Activated CD4-positive, alpha-beta T cell treated with anti-CD3 and anti-CD28 coated beads, Interleukin-10, Interleukin-2, amounts not matched to agents 100 ng/mL and 50 ng/mL, durations not matched to agents 16 hours and 8 hours (primary cell): ENCODE measurements at places on chromosomes 3 and 15.
A peak's percentile ranks its signal among the peaks of the same experiment; 100 is the strongest.

GRCh38 chr3:101249522-101249921 is 70.9 kb downstream of the IMPG2 start:
- no peak for DNase-seq

DNA sequence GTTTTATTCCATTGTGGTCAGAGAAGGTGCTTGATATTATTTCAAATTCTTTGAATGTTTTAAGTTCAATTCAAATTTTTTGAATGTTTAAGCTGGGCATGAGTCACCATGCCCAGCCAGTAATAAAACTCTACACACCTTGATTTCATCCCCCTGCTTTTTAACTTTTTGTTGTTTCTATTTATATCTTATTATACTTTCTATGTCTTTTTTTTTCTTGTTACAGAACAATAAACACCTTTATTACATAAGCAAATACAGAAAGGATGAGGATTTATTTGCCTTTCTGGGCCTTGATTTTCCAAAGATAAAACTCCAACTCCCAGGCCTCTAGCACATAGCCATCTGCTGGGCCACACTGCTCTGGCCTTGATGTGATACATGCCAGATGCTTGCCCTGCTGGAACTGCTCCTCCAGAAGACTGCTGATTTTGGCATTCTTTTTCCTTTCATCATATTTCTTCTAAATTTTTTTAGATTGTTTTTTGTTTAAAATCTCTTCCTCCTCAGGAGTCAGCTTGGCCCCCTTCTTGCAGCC is 14.0 kb downstream of the DNAH12 start:
- DNase-seq, result no peak

GRCh38 chr3:133248389-133248788 is 151.5 kb upstream of the BFSP2 start:
- no peak for DNase-seq

DNA sequence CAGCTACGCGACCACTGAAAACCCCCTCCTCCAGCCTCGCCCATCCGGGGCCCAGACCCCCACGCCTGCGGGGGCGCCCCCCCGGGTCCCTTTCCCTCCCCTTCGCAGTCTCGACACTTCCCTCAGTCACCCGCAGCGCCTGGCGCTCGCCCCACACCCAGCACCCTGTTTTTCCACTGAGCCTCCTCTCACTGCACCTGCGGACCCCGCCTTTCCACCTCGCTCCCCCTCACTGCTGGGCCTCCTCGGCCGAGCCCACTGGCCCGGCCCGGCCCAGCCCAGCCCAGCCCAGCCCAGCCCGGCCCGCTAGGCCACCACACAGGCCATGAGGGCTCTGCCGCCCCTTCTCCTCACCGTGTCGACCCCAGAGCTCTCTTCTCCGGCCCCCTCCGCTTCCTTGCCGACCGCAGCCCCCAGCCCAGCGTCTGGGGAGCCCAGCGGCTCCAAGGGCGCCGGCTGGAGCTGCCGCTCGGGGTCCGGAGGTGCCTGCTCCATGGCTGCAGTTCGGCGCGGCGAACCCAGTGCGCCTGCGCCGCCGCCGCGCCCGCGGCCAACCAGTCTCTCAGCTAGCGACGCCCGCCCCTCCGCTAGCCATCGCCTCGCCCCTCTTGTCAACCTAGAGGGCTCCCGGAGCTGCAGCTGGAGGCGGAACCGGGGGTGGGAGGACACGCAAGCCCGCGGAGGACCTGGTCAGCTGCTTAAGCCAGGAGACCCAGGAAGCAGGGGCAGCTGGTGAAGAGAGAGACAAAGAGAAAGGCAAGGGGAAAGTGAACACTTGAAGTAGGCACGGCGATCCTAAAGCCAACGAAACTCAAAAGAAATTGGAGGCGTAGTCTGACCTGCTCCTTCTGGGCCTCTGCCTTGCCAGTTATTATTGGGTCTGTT is at the start of gene SNX4:
Gene SNX4 (minus strand): TSS at position 525 of the 885 bp plus-strand sequence. CDS start 30 bp downstream, at position 495.
- peak; percentile 94 for DNase-seq

DNA sequence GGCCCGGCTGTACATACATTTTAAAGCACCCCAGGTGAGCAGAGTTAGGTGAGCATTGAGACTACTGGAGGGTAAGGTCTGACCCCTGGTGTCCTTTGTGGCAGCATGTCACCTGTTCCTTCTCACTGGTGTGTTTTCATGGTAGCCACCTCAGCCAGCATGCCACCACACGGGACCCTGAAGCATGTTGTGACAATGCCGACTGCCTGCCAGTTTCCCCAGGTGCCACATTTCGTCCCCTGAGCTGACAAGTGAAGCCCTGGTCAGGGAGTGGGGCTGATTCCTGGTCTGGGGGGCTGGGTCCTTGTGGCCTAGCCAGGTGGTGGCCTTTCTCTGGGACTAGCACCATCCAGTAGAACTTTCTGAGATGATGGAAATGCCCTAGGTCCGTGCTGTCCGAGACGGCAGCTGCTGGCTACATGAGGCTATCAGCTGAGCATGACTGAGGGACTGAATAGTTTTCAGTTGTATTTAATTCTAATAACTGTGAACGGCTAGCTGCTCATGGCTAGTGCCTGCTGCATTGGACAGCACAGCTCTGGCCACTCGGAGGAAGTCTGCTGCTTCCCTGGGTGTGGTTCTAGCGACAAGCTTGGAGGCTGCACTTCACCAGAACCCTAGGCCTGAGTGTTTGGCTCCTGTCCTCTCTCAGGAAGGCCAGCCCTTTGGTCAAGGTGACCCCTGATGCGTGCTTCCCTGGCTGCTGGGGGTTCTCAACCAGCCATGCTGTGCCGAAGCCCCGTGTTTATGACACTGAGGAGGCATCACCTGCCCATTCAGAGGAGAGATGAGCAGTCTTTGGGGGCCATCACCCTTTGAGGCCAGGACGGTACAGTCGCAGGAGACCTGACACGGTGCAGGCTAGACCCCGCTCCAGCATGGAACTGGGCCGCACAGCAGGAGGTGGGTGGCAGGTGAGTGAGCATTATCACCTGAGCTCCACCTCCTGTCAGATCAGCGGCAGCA is 3.9 kb downstream of the C3orf22 start:
- no peak for DNase-seq

GRCh38 chr3:63333815-63334214 is 55.7 kb downstream of the SYNPR start:
- no peak for DNase-seq

GRCh38 chr3:69867941-69868505 is 128.8 kb downstream of the MITF start:
- DNase-seq, result no peak

DNA sequence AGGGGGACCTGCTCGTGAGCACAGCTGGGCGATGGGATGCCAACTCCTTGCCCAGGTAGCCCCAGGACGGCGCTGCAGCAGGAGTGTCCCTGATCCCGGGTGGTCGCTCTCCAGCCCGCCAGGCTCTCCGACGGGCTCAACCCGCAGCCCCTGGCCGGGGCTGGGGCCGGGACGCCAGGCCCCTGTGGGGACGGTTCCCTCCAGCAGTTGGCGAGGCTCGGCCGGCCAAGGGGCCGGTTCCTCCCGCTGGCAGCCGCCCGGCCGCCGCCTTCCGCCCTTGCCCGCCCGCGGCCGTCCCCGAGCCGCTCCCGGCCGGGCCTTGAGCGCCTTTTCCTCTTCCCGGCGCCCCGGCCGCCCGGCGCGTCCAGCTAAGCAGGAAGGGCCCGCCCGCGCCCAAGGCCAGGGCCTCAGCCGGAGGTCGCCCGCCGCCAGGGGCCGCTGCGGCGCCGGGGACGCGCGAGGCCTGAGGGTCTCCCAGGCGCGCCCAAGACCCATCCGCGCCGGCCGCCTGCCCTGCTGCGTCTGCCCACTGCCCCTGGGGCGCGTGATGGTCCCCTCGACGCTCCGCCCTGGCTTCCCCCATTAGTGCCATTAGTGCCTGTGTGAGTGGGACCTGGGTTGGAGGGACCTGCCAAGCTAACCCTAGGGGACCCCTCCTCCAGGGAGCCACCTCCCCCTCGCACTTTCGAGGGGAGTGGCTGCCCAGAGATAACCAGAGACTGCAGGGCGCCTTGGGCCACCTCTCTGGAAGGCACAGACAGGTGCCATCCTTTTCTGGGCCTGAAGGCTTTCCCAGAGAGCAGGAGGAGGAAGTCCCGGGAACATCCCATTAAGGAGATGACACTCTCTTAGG is 106.4 kb downstream of the FBLN2 start:
- DNase-seq, result no peak

DNA sequence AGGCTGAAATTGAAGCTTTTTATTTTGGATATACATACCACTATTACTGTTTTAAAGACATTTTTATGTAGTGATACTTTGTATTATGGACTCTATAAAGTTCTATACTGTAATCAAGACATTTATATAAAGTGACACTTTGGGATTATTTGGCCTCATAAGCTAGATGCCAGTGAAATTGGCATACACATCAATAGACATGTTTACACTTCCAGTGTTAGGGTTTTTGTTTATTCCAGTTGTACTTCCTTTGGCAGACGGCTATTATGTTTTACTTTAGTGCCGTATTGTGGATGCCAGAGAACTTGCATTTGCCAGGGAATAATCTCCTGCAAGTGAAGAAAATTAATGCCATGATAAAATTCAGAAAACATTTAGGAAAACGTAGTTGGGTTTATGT is 6.0 kb downstream of the LXN start:
- DNase-seq, result no peak

DNA sequence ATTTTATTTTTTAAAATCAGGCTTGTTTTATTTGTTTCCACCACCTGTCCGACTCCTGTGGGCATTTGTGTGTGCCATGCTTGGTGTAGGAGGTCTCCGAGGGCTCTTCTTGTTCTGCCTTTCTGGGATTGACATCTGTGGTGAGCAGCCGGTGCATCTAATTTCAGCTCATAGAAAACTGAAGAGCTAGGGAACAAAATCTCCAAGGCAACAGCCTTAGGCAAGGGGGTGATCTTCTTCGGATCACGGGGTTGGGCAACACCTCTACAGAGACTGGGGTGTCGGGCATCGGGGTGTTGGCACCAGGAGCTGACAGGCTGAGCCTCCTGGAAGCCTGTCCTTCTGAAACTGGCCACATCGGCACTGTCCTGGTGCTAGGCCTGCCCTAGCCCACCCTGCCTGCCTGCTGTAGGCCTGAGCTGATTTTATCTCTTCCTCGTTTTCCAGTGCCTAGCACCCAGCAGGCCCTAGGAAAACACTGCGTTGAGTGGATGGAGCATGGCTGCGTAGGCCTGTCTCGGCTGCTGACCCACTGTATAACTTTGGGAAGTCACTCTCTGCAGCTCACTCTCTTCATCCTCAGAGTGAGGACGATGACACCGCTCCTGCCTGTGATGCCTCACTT is 10.3 kb downstream of the CHCHD6 start:
- no peak for DNase-seq

GRCh38 chr3:194573680-194574437 is 59.4 kb downstream of the TMEM44 start:
- peak; percentile 59 for DNase-seq

DNA sequence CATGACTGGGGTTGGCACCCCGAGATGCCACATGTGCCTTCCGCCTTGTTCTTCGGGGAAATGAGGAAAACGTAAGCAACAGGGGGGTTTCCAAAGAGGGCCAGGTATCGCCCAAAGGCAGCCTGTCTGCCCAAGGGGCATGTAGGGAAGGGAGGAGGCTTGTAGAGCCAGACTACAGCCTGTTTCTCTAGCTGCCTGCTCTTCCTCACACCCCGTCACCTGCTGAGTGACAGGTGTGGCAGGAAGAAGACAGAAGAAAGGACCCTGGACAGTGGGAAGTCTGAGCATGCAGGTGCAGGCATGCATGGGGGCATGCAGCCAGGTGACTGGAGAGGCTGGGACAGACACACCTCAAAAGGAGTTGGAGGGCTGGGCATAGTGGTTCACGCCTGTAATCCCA is 9.8 kb downstream of the PLA2G4E start:
- DNase-seq, result no peak

GRCh38 chr3:37609181-37610110 is 252.2 kb upstream of the CTDSPL start:
- no peak for DNase-seq

GRCh38 chr3:115698851-115699591 is 75.7 kb downstream of the GAP43 start:
- no peak for DNase-seq

DNA sequence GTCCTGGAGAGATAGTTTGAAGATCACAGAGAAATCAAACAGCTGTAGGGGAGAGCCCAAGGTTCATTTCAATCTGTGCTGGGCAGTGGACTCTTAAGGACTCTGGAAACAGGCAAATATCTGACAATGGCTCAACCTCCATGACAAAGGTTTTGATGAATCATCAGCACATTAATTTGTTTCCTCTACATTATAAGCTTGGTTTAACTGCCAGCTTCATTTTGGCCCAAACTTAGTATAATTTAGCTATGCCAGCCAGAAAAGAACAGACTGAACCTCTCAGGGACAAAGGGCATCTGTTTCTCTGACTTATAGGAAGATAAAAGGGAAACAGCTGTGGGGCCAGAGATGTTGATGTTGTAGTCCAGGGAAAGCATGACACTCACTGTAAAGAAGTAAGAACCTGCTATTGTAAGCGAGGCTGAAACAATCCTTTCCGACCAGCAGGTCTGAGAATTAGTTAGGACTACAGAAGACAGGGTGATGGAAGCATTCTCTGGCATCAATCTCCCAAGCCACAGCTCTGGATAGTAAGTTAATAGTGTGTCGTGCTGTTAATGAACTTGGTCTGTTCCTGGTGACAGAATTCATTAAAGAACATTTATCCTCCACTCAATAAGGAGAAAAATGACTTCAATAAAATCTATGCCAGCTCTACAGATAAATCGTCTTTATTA is 110.1 kb downstream of the KCNMB2 start:
- no peak for DNase-seq

GRCh38 chr3:53164911-53165310 is 3.9 kb downstream of the PRKCD start:
- no peak for DNase-seq

DNA sequence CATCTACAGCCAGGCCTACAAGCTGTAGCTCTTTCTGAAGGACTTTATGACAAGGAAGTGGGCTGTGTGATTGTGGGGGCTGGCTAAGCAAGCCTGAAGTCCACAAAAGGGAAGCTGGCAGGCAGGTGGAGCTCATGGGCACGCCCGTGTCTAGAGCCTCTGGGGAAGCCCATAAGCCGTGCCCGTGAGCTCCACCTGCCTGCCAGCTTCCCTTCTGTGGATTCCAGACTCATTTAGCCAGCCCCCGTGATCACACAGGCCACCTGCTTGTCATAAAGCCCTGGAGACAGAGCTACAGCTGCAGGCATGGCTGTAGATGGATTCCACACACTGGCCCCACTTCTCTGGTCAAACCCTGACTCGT is 15.2 kb downstream of the EFCC1 start:
- DNase-seq, result peak; percentile 61

DNA sequence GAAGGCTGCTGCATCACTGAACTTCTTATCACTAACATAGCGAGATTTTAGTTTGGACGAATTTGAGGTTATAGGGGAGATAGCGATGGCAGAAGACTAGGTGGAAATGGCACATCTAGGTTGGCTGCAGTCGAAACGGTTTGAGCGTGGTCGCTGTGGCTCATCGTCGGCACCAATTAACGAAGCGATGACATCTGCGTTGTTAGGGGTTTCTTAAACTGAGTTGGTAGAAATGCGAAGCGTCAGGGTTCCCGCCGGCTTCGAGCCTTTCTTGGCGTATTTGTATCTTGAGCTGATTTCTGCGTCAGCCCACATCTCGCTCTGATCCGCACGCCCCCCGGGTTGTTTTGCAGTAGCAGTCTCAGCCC is 319 bp downstream of the LNP1 start:
- DNase-seq, result peak; percentile 57
